ENCODE measurements at places on chromosomes 12 and 14.
A peak's percentile ranks its signal among the peaks of the same experiment; 100 is the strongest.

GRCh38 chr14:41285186-41285748 lies 321.4 kb upstream of the LRFN5 start:
- DNase-seq: peak; percentile 54

GRCh38 chr12:87802721-87803011 lies 226.5 kb downstream of the C12orf50 start:
- no peak for DNase-seq

GRCh38 chr12:27096420-27096819 lies 14.0 kb upstream of the C12orf71 start:
- DNase-seq: no peak

GRCh38 chr12:125013816-125014442 lies 20.5 kb downstream of the BRI3BP start:
- DNase-seq: no peak

DNA sequence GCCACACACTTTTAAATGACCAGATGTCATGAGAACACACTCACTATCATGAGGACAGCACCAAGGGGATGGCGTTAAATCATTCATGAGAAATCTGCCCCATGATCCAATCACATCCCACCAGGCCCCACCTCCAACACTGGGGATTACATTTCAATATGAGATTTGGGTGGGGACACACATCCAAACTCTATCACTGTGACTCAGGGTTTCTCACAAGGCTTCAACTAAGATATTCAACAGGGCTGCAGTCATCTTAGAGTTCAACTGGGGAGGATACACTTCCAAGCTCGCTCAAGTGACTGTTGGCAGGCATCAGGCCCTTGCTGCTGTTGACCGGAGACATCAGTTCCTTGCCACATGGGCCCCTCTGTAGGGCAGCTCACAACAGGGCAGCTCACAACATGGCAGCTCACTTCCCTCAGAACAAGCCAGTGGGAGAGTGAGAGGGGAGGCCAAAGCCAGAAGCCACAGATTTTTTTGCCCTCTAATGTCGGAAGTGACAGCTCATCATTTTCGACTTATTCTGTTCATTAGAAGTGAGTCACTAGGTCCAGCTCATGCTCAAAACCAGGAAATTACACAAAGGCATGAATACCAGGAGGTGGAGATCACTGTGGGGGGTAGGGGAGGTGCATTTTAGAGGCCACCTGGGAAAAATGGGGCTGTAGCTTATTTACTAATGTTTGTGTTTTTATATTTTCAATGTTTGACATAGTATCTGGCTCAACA lies 50.8 kb upstream of the PTHLH start:
- DNase-seq: no peak

GRCh38 chr12:116354950-116355783 lies 77.7 kb upstream of the MED13L start:
- peak; percentile 22 for DNase-seq

GRCh38 chr12:70444903-70445302 lies 78.8 kb downstream of the KCNMB4 start:
- no peak for DNase-seq

- no peak for DNase-seq
Observed at GRCh38 chr12:75650595-75651341, 139.4 kb upstream of the KRR1 start.

DNA sequence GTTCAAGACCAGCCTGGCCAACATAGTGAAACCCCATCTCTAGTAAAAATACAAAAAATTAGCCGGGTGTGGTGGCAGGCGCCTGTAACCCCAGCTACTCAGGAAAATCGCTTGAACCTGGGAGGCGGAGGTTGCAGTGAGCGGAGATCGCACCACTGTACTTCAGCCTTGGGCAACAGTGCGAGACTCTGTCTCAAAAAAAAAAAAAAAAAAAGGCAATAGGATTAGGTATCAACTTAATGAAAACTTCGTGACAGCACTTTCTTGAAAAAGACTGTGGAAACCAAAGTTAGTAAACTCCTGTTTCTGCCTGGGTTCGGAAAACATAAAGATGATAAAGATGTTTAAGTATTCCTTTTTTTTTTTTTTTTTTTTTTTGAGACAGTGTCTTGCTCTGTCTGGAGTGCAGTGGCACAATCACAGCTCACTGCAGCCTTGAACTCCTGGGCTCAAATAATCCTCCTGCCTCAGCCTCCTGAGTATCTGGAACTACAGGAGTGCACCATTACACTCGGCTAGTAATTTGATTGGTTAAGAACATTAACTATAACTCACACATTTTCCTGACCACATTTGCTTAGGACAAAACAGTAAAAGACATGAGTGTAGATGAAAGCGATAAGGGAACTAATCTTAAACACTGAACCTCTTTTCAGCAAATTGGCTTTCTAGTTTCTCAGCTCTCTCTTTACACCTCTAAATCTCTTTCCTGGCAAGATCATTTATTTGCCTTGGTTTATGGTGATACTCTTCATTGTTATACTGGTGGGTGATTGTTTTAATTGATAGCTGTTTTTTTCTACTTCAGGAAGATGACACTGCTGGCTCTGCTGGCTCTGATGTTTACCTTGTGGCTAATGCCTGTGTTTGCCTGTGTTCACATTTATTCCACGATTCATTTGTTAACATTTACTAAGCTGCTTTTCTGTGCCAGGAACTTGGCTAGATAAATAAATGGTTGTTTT lies 15.8 kb downstream of the HIF1A start:
- DNase-seq: peak; percentile 59

DNA sequence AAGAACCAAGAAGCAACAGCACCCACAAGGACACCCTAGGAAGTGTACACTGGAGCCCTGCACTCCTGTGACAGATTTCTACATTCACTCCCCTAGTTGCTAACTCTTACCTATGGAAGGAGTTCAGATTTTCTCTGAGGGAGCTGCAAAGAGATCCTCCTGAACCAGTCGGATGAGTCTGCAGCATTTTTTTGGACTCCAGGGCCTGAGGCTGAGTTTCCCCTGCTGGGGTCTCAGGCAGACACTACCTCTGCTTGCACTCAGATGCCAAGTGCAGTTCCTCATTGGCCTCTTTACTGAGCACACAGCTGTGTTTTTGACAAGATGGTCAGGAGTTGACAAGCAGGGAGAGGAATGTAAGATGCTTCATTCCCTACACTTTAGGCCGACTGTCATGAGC lies 153.2 kb upstream of the RBM19 start:
- no peak for DNase-seq

- DNase-seq: peak; percentile 74
Observed at GRCh38 chr12:2306012-2306411, 253.2 kb downstream of the CACNA1C start.

DNA sequence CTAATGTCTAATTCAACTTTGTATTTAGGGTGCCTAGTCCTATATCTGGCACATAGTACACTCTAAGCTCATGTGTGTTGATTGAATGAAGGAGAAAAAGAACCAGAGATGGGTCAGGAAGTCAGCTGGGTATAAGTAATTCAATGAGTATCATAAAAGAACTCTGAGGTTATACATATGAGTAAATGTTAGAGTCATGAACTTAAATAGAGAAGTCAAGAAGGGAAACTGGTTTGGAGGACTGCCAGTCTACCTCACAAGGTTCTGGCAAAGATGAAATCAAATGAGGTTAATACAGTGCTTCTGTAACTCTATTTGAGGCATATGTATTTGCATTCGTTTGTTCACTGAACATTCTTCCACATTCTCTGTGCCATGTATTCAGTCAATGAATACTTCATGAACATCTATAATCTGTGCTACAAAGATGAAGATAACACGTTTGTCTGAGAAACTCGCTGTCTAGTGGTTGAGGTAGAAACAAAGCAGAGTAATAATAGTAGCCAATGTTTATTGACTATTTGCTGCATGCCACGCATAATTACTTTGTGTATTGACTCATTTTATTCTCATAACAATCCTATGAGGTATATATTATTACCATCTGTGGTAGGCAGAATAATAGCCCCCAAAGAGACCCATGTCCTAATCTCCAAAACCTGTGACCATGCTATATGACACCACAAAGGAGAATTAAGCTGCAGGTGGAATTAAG lies 88.9 kb downstream of the PTGER2 start:
- peak; percentile 76 for DNase-seq

DNA sequence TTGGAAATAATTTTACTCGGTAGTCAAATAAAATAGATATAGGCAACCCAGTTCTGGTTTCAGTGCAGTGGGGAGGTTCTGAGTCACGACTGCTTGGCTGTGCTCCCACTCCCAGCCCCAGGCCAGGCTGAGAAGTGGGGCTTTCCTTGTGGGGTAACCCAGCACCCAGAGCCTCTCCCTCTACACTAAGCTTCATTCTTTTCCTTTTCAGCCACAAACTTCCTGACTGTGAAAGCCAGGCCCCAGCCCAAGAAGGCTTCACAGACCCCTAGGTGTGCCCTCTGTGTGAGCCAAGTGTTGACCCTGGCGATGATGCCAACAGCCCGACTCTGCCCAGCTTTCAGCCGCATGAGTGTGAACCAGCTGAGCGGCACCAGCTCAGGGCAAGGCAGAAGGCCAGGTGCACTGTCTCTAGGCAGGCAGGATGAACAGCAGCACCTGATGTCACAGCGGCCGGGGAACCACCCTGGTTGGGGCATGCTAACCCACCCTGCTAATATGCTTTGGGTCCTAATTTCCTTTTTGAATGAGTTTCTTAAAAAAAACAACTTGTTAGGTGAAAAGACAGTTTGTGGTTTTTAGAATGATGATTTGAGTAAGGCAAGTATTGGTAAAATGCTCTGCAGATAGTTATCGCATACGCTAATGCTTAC lies 42.2 kb upstream of the ATP23 start:
- DNase-seq: peak; percentile 36

DNA sequence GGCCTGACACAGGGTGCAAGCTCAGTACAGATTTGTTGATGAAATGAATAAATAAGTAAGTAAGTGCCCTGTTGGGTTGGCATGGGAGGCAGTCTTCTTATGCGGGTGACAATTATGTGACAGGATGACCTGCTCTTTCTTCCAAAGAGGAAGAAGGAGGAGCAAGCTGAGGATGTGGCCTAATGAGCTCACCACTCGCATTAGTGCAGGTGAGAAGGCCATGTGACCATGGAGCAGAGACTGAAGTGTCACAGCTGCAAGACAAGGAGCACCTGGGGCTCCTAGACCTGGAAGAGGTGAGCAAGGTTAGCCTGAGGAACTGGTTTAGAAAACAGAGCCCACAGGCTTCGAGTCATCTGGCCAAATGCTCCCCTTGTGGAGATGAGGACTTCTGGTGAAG lies 34.9 kb downstream of the LRTM2 start:
- peak; percentile 9 for DNase-seq

DNA sequence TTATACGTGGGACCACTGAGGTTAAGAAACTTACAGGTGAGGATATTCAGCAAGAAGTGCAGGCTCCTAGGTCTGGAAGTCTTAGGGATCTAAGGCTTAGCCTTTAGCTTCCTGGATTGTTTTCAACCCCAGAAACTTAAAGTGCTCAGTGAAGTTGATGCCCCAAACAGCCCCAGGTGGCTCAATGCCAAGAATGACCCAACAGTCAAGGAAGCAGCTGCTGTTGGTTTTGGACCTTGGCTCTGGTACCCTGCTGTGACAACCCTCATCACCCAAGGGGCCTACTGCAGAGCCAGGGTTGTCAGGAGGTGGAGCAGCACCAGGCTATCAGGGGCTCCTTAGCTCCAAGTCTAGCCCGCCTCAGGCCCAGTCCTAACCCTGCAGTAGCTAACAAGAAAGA lies 36.8 kb downstream of the VDR start:
- no peak for DNase-seq

GRCh38 chr12:54141431-54142113 lies 47.2 kb downstream of the SMUG1 start:
- DNase-seq: no peak

DNA sequence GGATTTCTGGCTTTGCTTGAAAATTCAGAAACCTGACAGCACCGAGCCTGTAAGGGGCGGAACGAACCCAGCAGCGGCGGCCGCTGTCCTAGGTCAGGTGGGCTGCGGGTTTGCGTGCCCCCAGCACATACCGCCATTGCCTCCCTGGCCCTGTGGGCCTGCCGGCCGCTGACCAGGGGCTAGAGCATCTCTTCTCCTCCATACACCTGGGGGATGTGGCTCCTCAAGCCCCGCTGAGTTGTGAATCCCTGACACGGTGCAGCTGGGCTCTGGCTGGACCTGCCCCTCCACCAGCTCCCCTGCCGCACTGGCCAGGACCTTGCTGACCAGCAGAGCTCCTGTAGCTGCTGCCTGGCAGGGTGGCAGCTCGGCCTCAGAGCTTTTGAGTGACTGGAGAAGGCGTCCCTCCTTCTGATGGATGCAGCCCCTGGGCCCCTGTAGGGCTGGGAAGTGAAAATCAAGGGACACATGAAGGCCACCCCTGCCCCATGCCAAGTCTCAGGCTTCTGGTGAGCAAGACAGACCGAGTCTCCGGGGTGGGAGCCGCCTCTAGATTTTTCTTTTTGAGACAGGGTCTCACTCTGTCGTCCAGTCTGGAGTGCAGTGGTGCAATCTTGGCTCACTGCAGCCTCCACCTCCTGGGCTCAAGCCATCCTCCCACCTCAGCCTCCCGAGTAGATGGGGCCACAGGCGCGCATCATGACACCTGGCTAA lies 184.9 kb upstream of the SFSWAP start:
- DNase-seq: no peak

DNA sequence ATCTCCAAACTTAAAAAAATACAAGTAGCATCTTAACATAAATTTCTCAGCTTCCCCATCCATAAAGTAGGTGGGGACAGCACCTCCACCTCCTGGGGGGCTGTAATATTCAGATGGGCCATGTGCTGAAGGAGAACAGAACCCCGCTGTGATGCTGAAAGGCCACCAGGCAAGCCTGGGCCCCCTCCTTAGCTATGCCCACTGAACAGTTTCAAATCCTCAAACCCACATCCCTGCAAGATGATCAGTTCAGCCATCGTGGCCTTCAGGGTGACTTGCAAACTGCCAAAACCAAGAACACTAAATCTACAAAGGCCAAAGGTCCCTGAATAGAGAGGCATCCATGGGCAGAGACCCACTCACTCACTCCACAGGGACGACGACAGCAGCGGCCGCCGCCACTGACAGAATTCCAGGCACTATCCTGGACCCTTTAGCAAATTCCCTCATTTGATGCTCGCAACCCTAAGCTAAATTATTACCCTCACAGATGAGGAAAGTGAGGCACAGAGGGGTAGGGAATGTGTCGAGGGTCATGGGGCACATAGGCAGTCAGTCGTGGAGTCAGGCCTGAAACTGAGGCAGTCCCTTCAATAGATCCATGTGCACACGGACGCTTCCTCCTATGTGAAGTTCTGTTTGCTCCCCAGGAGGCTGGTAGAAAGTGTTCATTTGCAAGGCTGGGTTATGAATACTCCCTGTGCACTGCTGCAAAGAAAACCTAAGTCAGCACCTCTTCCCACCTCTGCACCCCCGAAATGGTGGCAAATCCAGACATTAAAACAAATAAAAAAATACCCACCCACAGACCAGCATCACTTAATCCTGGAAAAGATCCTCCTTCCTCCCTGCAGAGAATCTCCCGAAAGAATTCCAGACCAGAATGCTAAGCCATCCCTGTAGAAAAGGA lies 5.9 kb downstream of the ITPK1 start:
- peak; percentile 33 for DNase-seq

- no peak for DNase-seq
Observed at GRCh38 chr12:52145228-52146088, 46.4 kb downstream of the KRT80 start.

All from hematopoietic multipotent progenitor cell treated with erythropoietin and hydrocortisone succinate and interleukin-3 and kit ligand, for 4 days (in vitro differentiated cells).